ENCODE measurements at places on chromosomes 7 and 10. TPM values are rescaled to one million over a fixed set of nuclear protein-coding genes. Genes with fewer than 3 reads are reported as not detected.

ZSCAN25 gene
- 9.4 TPM for total RNA-seq

CCM2 gene
- 33.5 TPM for total RNA-seq

TFEC gene
- total RNA-seq = 3.5 TPM

FAM25A gene
- total RNA-seq = not detected

LYZL1 gene
- total RNA-seq = not detected

MYL10 gene
- total RNA-seq = not detected

SFRP5 gene
- total RNA-seq = 83.6 TPM

SPRN gene
- not detected for total RNA-seq

DNA sequence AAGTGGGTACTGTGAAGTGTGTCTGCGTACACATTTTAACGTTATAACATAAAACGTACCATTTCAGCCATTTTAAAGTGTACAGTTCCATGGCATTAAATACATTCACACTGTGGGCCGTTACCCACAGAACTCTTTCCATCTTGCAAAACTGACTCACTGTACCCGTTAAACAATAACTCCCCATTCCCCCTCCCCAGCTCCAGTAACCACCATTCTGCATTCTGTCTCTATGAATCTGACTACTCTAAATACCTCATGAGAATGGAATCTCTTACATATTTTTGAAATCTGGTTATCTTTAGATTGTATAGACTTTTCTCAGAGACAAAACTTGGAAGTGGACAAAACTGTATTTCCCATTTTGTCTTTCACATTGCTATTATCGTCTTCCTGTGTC is 9.3 kb downstream of the ARL3 start:
- no peak for DNase-seq

DNA sequence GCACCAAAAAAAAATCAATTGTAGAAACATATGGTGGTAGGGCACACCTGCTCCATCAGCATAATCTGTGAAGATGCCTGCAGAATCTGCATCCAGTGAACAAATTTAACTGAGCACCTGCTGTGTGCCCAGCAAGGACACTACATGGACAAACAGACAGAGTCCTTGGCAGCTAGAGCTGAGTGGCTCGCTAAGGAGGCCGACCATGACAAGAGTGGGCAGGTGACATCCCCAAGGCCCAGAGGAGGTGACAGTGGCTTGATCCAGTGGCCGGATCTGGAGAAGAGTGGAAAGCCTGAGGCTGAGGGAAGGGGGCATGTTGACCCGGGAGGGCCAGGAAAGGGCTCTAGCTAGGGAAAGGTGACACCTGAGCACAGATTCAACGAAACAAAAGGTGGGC is 68.1 kb downstream of the MAD1L1 start:
- no peak for DNase-seq

DNA sequence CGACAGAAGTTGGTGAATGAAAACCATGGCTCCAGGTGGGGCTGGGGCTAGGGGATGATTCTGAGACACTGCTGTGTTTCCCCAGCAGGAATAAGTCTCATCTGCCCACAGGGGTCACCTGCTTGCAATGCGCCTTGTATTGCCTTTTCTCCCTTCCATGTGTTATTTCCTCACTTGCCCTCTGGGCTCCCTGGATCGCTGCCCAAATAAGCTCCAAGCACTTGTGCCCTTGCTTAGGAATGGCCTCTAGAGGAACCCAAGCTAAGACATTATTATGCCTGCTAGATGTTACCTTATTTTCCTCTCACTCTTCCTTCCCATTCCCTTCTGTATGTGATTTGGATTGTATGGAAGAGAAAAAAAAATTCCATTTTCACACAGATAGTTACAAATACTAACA is 24.8 kb upstream of the PLPP4 start:
- DNase-seq = no peak

GRCh38 chr7:101081432-101081831 is 3.8 kb upstream of the TRIM56 start:
- DNase-seq = no peak

- DNase-seq = no peak
Observed at GRCh38 chr10:33066558-33067236, 108.7 kb upstream of the ITGB1 start.

GRCh38 chr7:134293002-134293740 is 23.6 kb downstream of the SLC35B4 start:
- DNase-seq = no peak

DNA sequence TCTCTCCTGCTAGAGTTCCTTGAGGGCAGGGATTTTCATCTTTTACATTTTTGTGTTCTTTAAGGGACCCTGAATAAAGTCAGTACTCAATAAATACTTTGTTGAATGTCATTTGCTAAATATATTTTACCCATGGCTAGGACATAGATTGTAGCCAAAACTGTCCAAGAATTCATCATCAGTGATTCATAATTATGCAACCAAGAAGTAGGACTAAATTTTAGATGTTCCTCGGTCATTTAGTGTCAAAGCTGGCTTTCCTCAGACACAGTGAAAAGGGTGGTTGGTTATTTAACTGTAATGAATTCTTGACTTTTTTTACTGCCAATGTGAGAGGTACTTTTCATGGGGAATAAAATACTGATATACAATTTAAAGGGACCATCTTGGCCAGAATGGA is 3.3 kb downstream of the NUDT13 start:
- no peak for DNase-seq
